Ascending aorta (tissue), 2 donors: ENCODE measurements at places on chromosomes 11 and 22.
A peak's percentile ranks its signal among the peaks of the same experiment; 100 is the strongest.

- no peak for DNase-seq
Measured at GRCh38 chr11:32420937-32421901, 14.1 kb downstream of the WT1 start.

GRCh38 chr11:119880873-119881272 is 151.9 kb upstream of the NECTIN1 start:
- no peak for DNase-seq

DNA sequence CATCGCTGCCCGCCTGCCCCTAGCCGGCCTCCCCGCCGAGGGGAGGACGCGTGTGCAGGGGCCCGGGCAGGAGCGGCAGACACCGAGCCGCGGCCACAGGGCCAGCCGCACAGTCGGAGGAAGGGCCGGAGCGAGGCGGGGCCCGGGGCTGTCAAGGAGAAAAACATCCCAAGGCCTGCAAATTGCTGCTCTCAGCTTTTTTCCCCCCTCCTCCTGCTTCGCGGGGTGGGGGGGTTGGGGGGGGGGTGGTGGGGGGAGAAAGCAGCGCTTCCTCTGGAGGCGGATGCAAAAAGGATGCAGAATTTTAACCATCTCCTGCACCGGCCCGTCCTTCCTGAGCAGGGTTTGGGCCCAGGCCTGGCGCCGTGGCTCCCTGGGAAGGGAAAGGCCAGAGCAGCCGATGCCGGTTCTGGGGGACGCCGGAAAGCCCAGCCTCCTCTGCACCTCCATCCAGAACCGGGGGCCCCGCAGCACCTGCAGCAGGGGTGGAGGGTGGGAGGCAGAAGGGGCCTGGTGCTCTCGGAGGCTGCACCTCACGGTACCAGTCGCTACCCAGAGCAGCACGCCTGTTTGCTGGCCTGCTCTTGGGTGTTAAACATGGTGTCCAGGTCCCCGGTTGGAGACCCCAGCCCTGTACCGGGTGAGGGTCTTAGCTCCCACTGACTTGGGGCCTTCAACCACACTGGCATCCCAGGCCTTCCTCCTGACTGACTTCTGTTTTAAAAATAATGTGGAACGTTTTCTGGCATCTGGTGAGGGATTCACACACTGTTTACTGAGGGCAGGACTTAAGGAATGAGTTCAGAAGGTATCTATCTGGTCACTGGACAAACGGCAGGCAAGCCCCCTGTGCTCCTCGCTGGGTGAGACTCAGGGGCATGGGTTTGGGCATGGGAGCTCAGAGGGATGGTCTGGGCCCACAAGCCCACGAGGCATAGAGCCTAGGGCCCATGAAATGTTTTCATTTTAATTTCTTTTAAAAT is 77.4 kb upstream of the WNT7B start:
- DNase-seq: peak; percentile 77

GRCh38 chr11:17272801-17273200 is 3.7 kb upstream of the NUCB2 start:
- DNase-seq: no peak

GRCh38 chr22:33451866-33452469 is 393.8 kb upstream of the SYN3 start:
- DNase-seq: no peak

DNA sequence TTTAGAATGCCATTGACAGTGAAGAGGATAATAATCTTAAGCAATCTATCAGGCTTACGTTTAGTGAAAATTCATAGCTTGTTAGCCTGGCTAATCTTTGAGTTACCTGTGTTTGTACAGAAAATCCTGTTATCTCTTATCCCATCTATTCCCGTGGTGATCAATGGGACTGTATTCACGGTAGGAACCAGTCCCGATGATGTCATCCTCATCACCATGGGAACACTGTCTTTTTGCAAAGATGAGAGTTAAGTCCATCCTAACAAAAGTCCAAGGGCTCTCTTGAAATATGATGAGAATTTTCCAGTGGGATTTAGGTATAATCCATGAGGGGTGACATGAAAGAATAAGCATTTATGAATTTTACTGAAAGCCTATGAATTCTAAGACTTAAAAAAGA is 762.2 kb downstream of the ETS1 start:
- DNase-seq: no peak

DNA sequence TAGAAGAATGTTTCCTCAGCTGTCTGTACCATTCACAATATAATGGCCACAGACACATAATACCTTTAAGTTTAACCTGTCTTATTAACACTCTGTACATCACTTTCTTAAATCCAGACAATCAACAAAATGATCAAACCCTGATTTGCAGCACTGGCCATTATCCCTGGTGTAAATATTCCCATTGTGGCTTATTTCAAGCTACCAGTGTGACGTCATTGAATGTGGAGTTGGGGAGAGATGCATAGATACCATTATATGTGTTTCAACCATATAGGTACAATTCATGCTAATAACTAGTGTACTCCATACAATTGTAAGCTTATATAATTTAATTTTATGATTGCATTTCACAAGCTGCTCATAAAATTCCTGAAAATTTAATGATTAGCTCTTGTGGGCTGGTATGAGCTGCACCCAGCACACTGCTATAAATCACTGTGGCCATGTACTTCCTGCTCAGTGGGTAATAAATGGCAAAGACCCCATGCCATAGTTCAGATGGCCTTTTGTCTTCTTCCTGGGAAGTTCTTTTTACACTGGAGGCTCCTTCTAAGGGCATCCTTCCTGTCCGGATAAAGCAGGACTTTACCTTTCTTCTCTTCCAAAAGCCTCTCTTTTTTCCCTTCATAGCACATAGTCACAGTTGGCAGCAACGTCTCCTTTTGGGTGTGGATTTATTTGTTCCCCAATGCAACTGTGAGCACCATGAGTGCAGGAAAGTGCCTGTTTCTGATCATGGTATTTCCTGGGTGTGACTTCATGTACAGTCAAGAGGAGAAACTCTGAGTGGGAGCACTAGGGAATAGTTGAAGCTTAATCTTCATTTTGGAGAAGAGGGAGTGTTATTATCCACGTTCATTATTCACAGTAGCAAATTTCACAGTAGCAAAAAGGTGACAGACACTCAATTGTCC is 87.8 kb downstream of the MIAT start:
- DNase-seq: no peak

DNA sequence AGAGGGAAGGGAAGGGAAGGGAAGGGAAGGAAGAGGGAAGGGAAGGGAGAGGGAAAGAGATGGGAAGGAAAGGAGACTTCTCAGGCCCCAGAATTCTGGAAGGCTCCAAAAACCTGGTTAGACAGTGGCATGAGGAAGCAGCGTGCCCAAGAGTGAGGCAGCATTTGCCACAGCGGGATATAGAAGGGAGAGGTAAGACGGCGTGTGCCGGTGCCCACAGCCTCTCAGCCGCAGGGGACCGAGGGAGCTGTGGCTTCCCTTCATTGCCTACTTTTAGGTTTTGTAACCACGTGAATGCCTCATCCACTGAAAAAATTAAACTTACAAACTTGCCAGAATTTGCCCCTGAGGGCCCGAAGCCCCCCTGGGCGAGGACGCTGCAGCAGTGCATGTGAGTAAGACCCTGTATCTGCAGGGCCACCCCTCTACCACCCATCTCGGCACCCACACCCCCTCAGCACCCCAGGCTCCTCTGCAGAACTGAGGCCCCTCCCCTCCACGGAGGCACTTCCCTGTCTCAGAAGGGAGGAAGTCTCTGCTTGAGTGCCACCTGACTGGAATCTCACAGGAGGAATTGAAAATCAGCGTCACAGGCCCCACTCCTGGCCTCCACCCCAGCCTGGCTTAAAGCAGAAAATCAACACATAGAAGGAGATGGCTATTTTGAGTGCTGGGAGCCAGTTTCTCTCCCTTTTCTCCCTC is 58.1 kb downstream of the LINC01488 start:
- DNase-seq: peak; percentile 64

DNA sequence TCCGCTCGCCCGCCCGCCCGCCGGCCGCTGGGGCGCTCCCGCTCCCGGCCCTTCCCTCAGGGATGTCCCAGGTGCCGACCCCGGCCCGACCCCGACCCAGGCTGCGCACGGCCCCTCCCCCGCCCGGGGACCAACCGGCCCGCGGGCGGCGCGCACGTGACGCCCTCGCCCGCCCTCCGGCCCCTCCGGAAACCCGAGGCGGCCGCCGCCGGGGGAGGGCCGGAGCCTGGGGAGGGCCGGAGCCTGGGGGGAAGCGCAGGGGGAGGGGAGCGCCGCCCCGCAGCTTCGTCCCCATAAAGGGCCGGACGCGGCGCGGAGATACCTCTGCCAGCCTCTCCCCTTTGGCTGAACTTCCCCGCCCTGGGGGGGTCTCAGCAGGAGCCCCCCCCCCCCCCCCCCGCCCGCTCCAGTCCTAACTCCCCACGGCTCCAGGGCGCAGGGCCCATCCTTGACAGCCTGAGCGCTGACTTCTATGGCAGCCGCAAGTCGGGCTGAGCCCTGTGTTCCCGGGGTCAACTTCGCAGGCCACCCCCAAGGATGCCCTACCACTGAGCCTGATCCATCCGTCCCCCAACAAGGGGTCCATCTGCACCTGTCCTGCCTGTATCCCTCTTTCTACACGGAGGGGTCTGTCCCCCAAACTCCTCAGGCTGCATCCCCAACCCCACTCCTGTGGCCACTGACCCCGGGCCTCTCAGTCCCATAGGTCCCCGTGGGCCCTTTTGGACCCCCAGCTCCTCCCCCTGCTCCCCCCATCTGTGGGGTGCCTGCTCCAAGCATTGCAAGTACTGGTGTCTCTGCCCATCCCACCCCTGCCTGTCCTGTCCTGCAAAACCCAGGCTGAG is at the start of gene MAPK12:
MAPK12 (minus strand) TSS at position 69 of the 845 bp plus-strand sequence. CDS start 174 bp downstream, outside the sequence.
- DNase-seq: no peak

DNA sequence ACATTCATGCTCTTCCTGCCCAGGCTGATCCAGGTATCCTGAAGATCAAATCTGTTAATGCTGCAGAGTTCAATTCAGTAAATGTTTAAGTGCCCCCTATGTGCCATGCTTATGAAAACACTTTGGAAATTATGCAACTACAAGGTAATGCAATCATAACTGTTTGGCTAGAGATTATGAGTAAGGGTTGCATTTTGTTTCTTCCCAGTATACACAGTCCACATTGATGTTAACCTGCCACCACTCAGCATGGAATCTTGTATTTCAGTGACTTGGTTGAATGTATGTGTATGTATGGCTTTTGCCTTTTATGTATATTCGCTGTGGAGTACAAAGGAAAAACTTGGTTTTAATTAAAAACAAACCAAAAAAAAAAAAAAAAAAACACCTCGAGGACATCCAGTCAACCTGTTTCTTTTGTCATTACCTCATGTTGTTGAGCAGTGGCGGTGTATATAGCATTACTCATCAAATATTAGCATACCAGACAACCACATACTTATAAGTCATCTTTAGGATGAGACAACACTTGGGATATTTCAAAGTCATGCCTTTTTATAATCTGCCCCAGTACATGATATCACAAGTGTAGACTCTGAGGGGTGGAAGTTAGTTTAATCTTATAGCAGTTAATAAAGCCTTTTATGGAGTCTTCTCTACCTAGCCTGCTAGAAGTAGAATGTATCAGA is 86.1 kb upstream of the HORMAD2 start:
- DNase-seq: no peak

DNA sequence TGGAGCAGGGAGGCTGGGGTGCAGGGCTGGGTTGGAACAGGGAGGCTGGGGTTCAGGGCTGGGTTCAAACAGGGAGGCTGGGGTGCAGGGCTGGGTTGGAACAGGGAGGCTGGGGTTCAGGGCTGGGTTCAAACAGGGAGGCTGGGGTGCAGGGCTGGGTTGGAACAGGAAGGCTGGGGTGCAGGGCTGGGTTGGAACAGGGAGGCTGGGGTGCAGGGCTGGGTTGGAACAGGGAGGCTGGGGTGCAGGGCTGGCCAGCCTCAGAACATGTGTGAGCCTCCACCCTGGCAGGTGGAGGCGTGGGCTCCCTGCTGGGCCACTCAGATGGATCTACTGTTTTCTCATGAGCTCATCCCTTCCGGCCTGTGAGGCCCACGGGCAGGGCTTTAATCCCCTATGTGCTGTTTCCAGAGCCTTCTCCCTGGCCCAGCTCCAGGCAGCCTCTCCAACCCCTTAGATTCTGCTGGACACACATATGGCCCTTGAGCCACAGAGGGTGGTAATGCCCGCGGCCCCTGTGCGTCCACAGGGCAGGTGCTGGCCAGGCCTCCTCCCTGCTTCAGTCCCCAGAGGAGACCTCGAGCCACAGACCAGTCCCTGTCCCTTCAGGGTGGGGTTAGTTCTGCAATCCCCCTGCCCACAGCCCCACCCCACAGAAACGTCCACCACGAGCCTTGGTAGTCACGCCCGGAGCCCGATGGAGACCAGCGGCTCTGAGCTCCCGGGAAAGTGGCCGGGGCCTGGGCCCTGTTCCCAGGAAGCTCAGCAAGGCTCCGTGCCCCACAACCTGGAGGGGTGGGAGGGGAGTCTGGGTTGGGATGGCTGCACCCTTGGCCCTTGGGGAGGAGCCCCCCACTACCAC is 197.9 kb downstream of the BRD1 start:
- DNase-seq: no peak

DNA sequence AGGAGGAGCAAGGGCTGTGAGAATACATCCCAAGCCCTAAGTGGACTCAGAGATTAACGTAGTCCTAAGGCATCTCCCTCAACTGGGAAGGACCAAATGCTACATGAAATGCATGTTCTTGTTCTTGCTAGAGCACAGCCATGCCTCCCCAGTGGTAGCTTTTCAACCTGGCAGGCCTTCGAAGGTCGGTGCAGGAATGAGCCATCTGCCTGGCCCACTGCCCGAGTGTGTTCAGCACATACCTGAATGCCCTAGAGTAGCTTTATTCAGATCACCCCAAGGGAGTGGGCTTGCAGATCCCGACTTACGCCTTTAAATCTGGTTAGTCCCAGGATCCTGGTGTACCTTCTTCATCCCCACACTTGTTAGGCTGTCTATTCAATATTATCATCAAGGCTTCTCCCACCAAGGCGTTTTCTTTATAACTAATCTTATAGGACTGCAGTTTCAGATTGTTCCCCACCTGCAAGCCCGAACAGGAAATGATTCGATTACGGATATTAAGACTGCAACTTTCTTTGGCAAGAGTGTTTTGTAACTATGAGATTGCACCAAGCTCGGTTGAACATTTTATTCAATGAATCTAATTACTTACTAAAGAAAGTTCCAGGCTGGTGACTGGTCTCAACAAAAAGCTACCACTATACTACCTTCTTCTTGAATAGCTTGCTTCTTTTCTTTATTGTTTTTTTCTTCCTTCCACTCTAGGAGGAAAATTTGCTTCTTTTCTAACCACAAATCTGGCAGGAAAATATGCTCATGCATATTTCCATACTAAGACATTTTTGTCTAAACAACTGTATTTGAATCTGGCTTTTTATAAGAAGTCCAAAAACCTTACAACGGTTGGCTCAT is 115.6 kb downstream of the SGSM3 start:
- no peak for DNase-seq

DNA sequence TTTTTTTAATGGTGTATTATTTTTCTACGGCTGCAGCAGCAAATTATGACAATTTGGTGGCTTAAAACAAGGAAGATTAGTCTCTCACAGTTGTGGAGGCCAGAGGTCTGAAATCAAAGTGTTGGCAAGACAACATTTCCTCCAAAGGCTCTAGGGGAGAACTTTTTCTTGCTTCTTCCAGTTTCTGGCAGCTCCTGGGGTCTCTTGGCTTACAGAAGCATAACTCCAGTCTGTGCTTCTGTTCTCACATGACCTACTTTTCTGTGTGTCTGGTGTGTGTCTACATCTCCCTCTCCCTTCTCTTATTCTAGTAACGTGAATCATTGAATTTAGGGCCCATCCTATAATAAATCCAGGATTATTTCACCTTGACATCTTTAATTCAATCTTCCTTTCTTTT is 551.9 kb upstream of the LUZP2 start:
- DNase-seq: no peak

GRCh38 chr22:50083462-50084079 is 1.7 kb downstream of the MLC1 start:
- no peak for DNase-seq
